Activated T-cell treated with anti-CD3 and anti-CD28 coated beads for 4 hours (primary cell): ENCODE measurements at places on chromosomes 3 and 15.

DNA sequence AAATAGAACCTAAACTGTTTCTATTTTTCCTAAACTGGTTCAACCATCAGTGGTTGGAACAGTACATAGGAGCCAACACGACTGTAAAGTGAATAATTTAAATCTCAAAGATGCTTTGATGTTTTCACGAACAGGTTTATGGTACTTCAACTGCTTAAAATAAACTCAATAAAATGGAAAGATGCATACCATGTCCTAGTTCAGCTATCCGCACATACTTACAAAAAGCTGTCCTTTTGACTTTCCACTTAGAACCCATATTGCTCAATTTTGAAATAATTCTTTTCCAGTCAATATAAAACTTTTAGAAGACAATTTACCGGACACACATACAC, 902 bp downstream of the CMTM6 start:
- DNase-seq: no peak

GRCh38 chr3:175001091-175001490, 142.0 kb downstream of the NAALADL2 start:
- DNase-seq: no peak

- no peak for DNase-seq
Measured at GRCh38 chr3:67301556-67301955, 303.4 kb downstream of the KBTBD8 start.

DNA sequence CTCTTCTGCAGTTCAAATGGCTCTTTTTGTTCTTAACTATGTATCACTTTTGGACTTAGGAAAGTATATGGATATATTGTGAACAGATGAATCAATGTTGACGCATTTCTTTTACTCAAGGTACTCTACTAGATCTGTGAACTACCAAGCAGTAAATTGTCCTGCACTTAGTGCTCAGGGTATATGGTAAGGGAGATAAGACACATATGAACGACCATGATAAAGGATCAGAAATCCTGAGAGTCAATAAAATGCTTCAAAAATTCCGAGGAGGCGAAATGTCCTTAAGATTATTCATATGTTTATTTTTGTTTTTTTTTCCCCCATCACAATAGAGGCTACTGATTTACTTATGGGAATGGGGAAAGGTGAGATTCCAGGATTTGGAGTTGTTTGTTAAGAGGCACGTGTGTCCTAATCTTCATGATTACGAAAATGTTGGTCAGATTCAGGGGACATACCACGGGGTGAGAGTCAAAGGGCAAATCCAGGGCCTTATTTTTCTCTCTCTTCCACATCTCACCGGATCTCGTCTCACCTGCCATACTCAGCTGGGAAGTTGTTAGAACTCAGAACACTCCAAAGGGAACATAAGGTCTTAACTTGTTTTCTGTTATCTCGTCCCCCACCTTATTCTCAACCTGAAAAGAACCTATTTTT, 475.1 kb upstream of the TBL1XR1 start:
- DNase-seq: no peak

- DNase-seq: no peak
Measured at GRCh38 chr3:61628636-61629035, 67.3 kb downstream of the PTPRG start.

DNA sequence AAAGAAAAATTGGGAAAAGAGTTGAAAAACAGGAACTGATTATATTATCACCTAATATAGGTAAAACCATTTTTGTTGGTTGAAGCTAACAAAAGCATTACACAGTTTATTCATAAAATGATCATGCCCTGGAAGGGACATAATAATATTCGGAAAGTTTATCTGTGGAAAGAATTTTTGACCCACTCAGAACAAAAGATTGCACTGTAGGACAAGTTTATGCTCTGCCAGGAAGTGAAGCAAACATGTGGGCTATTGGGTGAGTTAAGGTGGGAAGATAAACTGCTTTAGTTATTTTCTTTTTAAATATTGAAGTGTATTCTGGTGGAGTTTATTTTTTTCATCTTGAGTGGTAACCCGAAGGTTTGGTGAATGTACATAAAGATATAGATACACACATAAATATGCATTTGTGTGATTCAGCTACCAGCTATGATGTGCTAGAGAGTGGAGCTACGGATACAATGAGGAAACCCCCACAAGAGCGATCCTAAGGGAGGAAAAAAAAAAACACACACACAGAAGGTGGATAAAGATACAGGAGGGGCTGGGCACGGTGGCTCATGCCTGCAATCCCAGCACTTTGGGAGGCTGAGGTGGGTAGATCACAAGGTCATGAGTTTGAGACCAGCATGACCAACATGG, 506.4 kb upstream of the THBS1 start:
- no peak for DNase-seq

DNA sequence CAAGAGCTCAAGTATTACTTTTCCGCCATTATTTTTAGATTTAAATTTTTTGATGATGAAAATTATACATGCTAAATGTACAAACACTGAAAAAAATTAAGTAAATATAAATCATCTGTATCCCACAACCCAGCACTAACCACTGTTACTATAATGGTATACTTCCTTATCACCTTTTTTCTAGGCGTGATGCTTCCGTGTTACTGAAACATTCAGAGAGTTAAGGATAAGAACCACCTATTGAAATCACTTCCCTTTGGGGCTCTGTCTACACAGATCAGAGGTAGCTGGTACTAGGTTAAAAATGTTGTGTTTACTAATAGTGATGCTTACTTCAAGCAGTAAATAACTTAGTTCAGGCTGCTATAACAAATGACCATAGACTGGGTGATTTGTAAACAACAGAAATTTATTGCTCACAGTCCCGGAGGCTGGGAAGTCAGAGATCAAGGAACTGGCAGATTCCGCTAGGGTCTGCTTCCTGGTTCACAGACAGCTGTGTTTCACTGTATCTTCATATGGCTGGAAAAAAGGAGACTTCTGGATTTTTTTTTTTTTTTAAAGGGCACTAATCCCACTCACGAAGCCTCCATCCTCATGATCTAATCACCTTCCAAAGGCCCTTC, 6.4 kb downstream of the SNX4 start:
- DNase-seq: no peak

DNA sequence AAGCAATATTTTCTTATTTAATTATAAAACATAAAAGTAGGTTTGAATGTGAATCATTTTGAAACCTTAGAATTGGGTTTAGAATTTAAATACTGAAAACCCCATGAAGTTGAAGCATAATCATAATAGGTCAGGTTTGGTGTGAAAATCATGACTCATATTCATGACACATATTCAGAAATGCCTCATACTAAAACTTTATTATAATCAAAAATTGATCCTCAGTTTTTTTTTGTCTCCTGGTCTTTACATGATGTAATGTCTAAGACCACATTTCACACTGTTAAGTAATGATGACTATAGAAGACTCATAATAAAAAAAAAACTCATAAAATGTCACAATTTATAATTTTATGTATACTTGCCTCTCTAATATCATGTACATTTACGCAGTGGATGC, 190.4 kb downstream of the FOXP1 start:
- no peak for DNase-seq

DNA sequence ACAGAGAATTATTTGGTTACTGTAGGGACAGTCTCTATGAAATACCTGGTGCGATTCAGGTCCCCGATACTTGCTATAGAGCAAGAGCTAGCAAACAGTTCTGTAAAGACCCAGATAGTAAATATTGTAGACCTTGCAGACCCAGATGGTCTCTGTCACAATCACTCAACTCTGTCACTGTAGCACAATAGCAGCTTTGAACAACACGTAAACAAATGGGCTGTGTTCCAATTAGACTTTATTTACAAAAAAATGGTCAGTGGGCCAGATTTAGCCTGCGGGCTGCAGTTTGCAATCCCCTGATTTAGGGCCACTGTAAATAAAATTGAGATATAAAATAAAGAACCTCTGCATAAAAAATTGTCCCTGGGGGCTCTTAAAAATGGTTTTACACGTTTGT, 127.7 kb downstream of the SV2B start:
- DNase-seq: no peak

DNA sequence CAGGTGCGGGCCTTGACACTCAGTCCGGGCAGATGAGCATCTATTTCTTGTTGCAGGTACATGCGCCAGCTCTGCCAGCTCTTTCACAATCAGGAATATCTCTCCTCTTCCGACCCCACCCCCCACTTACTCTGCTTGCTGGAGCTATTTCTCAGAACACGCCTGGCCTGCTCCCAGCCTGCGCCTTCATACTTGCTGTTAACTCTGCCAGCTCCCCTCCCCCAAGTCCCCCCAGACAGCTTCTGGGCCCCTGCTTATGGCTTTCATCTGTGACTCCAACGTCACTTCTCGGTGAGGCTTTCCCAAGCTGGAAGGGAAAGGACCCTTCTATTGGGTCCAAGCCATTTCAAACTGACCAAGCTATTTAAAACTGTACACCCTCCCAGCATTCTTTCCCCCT, 15.2 kb downstream of the MAGEF1 start:
- DNase-seq: no peak

- no peak for DNase-seq
Measured at GRCh38 chr3:37944391-37944842, 46.2 kb upstream of the VILL start.

GRCh38 chr3:117488983-117489382, 779.4 kb downstream of the TUSC7 start:
- no peak for DNase-seq

- no peak for DNase-seq
Measured at GRCh38 chr3:177538048-177538749, 340.9 kb upstream of the TBL1XR1 start.

DNA sequence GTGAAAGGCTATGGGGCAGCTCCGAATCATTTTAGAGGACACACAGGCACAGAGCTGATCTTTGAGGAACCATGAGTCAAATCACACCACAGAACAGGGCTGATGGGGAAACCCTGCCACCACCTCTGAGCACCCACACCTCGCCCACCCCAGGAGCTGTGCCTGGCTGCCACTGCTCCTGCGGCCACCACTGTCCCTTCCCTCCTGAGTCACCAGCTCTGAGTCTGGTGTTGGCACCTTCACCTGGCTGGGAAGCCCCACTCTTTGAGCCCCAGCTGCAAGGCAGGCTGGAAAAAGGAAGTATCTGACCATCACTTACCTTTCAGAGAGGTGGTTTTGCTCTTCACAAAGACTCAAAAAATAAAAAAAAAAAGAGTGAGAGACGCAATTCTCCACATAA, 63.6 kb upstream of the MEF2A start:
- DNase-seq: no peak

GRCh38 chr15:44368370-44368769, 59.1 kb upstream of the CTDSPL2 start:
- DNase-seq: no peak

DNA sequence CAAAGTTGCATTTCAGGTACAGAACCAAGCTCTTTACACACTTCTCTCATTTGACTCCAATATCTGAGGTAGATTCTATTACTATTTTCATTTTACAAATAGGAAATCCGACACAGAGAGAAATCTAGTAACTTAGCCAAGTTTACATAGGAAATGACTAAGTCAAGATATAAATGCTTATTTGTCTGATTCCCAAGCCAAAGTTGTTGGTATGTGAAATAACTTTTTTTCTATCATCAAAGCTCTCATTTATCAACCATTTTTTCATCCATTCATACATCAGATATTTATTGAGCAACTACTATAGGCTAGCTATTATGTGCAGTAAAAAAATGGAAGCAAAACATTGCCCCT, 89.2 kb upstream of the MITF start:
- no peak for DNase-seq

DNA sequence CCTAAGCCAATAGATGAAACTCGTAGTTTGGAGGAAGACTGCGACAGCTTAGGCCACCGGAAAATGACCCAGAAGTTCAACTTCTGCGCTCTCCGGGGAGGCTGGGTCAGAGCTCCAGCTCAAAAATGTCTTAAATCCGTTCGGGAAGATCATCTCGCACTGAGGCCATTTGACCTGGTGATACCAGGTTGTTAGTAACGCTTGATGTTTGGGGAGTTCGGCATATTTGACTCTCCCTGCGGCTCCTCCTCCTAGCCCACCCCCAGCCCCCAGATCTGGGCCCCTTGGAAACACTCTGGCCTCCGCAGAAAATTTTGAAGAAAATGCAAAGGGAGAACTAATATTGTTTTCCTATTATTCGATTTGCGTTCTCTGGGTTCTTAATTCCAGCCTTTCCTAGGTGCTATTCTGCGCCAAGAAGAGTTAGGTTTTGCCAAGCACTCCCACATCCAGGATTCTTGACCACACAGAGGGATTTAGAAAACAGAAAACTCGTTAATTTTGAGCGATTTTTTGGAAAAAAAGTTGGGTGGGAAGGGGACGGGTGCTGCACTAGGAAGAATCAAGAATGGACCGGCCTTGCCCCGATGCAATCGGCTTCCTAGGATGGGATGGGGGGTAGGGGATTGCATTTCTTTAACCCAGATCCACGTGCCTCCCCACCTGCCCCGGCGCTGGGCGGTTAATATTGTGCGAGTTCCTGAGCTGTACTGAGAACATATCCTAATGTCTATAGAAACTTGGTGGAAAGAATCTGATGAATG, 50.0 kb downstream of the ZIC4 start:
- DNase-seq: no peak

GRCh38 chr3:32397941-32398340, 6.3 kb downstream of the CMTM7 start:
- DNase-seq: no peak

GRCh38 chr3:23067116-23067515, 136.0 kb upstream of the UBE2E2 start:
- DNase-seq: no peak

GRCh38 chr3:129065016-129065719, 4.6 kb downstream of the GP9 start:
- DNase-seq: no peak

- no peak for DNase-seq
Measured at GRCh38 chr3:59320080-59320479, 270.3 kb upstream of the CFAP20DC start.

GRCh38 chr3:133038731-133039375, 662 bp downstream of the TMEM108 start:
- DNase-seq: no peak

DNA sequence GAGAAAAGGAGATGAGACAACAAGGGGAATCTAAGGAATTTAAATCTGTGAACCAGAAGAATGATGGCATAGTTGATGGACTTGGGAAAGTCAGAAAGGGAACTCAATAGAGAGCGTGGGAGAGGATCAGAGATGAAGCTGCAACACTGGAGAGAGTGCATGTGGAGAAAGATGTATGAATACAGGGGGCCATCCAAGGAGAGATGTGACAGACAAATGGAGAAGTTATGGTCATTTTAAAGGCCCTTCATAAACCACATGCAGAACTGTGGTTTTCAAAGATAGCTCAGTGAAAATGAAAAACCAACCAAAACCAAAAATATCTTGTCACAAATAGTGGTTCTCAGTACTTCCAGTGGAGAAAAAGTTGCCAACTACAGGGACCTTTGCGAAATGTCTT, 265.2 kb downstream of the SUCLG2 start:
- no peak for DNase-seq

GRCh38 chr15:64004587-64004986, 41.7 kb downstream of the DAPK2 start:
- DNase-seq: no peak

- no peak for DNase-seq
Measured at GRCh38 chr3:40096661-40097111, 212.8 kb upstream of the EIF1B start.

DNA sequence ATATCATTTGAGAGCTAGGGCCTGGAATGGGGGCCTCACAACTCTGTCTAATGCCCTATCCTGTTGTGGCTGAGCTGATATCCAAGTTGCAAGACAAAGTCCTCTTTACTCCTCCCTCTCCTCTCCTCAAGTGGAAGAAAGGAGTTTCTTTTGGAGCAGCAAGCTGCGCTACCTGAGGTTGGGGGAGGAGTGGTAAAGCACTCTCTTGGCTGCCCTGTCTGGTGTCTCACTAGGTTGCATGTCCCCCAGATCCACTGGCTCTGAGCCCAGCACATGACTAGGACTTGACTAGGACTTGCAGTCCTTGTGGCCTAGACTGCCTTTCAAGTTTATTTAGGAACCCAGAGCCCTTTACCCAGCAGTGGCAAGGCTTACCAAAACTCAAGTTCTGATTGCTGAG, 141.1 kb upstream of the SETMAR start:
- DNase-seq: no peak
